IMR-90 (cell line): ENCODE measurements at places on chromosomes 16 and 17. TPM values are rescaled to one million over a fixed set of nuclear protein-coding genes. Genes with fewer than 3 reads are reported as not detected.

TSPAN10 gene
- 1.1 and 1.4 TPM in 2 replicates for total RNA-seq

HSD11B2 gene
- total RNA-seq: not detected in 2 replicates

PIP4K2B gene
- total RNA-seq: 40.0 and 40.8 TPM in 2 replicates

ZG16 gene
- not detected in 2 replicates for total RNA-seq

ITGAD gene
- not detected in 2 replicates for total RNA-seq

SSH2 gene
- total RNA-seq: 9.3 and 10.3 TPM in 2 replicates

CACNG1 gene
- total RNA-seq: not detected in 2 replicates

- no peaks in the 10 kb centered on the region for H3K27me3 ChIP-seq
- no peak overlapping the region for H3K4me3 ChIP-seq
- H3K27ac ChIP-seq: no peak overlapping the region
- H3K36me3 ChIP-seq: no peaks in the 10 kb centered on the region
Measured at GRCh38 chr16:46730126-46730525, 18.0 kb downstream of the MYLK3 start.

GRCh38 chr17:74383141-74383540, 15.8 kb downstream of the GPR142 start:
- H3K4me3 ChIP-seq: no peak overlapping the region
- H3K4me1 ChIP-seq: no peaks in the 10 kb centered on the region
- no peaks in the 10 kb centered on the region for H3K36me3 ChIP-seq

GRCh38 chr16:27245276-27246172, 23.0 kb downstream of the NSMCE1 start:
- no peaks in the 10 kb centered on the region for H3K27me3 ChIP-seq
- no peak overlapping the region for H3K4me3 ChIP-seq
- H3K36me3 ChIP-seq: no peaks in the 10 kb centered on the region
- peak overlapping the region; percentile 94 for H3K27ac ChIP-seq
- DNase-seq: peak; percentile 99
- H3K4me1 ChIP-seq: peaks cover 33% of the 10 kb centered on the region

DNA sequence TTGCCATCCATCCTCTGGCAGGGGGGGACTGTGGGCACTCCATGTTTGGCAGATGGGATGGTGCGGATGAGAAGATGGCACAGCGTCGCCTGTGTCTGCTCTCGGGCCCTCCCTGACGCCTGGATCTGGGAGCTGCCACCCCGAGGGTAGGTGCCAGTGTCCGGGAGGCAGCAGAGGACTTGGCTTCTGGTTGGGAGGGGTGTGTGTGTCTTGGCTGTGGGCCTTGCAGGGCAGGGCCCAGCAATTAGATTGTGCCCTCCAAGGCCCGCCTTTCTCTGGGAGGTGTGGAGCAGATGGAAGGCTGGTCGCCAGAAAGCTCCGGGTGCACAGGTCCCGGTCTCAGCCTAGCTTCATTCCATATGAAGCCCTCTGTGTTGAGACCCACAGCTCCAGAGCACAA, 1.4 kb downstream of the RAP1GAP2 start:
- H3K4me1 ChIP-seq: no peaks in the 10 kb centered on the region
- no peak overlapping the region for H3K27ac ChIP-seq
- no peak overlapping the region for H3K4me3 ChIP-seq
- H3K27me3 ChIP-seq: peaks cover 11% of the 10 kb centered on the region; the same call in 1 of the 2 replicates
- H3K36me3 ChIP-seq: no peaks in the 10 kb centered on the region

DNA sequence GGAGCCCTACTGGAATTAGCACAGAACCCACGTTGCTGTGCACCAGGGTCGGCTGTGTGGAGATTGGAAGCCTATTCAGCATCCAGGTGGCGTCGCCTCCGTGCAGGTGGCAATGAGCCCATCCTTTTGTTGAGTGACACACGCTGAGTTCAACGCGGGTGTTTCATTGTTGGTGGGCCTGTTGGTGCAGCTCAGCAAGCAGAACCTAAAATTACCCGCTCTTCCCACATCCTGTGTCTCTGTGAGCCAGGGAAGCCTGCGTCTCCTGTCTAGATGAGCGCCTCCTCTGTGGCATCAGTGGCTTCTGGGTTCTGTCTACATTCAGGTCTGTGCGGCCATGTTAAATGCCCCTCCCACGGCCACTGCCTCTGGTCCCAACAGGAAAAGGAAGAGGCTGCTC, 14.5 kb downstream of the CD2BP2 start:
- peaks cover 3% of the 10 kb centered on the region; the same call in 1 of the 2 replicates for H3K4me1 ChIP-seq
- H3K27ac ChIP-seq: no peak overlapping the region
- no peak overlapping the region for H3K4me3 ChIP-seq
- H3K36me3 ChIP-seq: no peaks in the 10 kb centered on the region

- H3K4me3 ChIP-seq: peak within 1 kb of the TSS; percentile 69
- H3K27me3 ChIP-seq: no peaks in the 10 kb centered on the region
- peaks cover 43% of the 10 kb centered on the region for H3K36me3 ChIP-seq
Measured at GRCh38 chr17:1709971-1710806, at the start of gene TLCD2. TSS of gene TLCD2 (minus strand) at chr17:1710377. CDS start at chr17:1710242, 135 bp downstream.

DNA sequence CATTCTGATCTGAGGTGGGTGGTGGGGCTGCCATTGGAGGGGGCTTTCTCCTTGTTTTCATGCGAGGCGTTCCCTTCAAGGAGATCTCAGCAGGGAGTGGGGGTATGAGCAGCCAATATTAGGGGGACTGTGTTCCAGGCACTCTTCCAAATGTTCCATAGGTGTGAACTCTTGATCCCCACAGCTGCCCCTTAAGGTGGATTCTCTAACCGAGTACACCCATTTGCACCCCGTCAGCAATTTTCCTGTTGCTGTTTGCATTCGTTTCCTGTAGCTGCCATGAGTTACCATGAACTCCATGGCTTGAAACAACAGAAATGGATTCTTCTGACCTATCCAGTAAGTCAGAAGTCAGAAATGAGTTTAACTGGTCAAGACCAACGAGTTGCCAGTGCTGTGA, 3.7 kb upstream of the PRR15L start:
- H3K4me1 ChIP-seq: peaks cover 5% of the 10 kb centered on the region; the same call in 1 of the 2 replicates
- H3K36me3 ChIP-seq: no peaks in the 10 kb centered on the region
- no peak for DNase-seq
- H3K4me3 ChIP-seq: no peak overlapping the region
- peaks cover 8% of the 10 kb centered on the region for H3K27me3 ChIP-seq

- no peaks in the 10 kb centered on the region for H3K36me3 ChIP-seq
- peak within 1 kb of the TSS; percentile 36 for H3K4me3 ChIP-seq
- no peaks in the 10 kb centered on the region for H3K27me3 ChIP-seq
Measured at GRCh38 chr17:63445954-63446752, at the start of gene CYB561. TSS of gene CYB561 (minus strand) at chr17:63446306. CDS start at chr17:63437547, 8,759 bp downstream.

- DNase-seq: no peak
- H3K4me1 ChIP-seq: peaks cover 40% of the 10 kb centered on the region
- peak overlapping the region; percentile 75 for H3K27ac ChIP-seq
- H3K27me3 ChIP-seq: peaks cover 5% of the 10 kb centered on the region; the same call in 1 of the 2 replicates
- no peaks in the 10 kb centered on the region for H3K36me3 ChIP-seq
- no peak overlapping the region for H3K4me3 ChIP-seq
Measured at GRCh38 chr17:50637829-50638605, 3.3 kb downstream of the ABCC3 start.

DNA sequence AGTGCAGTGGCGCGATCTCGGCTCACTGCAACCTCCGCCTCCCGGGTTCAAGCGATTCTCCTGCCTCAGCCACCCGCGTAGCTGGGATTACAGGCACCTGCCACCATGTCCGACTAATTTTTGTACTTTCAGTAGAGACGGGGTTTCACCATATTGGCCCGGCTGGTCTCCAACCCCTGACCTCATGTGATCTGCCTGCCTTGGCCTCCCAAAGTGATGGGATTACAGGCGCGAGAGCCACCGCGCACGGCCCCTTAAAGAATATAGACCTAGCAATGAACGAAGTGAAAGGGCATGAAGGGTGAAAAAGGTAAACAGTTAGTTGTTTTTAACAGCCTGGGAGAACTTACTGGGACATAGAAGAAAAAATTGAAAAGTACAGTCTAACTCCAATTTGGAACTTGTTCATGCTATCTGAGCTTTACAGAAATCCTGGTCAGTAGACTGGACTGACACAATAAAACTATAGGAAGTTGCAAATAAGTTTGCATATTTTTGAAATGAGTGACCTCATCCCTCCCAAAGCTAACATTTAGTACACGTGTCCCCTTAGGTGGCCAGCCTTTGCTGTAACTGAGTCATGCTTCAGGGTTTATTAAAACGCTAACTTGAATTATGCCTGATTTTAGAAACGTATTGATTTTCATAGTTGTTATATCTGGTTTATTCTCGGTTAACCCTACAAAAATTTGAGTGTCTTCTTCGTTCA, 1.8 kb downstream of the COG1 start:
- H3K4me3 ChIP-seq: no peak overlapping the region
- H3K27ac ChIP-seq: peak overlapping the region; percentile 51; the same call in 1 of the 2 replicates
- H3K4me1 ChIP-seq: peaks cover 5% of the 10 kb centered on the region
- no peaks in the 10 kb centered on the region for H3K27me3 ChIP-seq
- DNase-seq: peak; percentile 90

DNA sequence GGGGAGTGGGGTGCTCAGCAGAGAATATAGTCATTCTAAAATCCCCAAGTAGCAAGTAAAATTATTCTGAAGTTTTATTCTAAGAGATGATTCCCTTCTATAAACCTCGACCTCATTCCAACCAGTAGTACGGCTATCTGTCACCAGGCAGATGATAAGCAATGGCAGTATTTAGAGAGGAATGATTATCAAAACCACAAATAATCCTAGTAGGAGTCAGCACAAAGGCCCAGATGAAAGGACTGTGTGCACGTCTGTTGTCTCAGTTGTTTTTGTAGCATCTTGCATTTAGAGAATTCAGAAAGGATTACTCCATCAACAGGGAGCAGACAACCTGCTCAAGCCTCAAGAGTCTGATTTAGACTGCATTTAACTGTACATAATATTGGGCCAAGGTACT, 21.2 kb downstream of the EZH1 start:
- H3K4me1 ChIP-seq: no peaks in the 10 kb centered on the region
- H3K4me3 ChIP-seq: no peak overlapping the region
- no peak overlapping the region for H3K27ac ChIP-seq
- peaks cover 31% of the 10 kb centered on the region for H3K36me3 ChIP-seq
- H3K27me3 ChIP-seq: no peaks in the 10 kb centered on the region

DNA sequence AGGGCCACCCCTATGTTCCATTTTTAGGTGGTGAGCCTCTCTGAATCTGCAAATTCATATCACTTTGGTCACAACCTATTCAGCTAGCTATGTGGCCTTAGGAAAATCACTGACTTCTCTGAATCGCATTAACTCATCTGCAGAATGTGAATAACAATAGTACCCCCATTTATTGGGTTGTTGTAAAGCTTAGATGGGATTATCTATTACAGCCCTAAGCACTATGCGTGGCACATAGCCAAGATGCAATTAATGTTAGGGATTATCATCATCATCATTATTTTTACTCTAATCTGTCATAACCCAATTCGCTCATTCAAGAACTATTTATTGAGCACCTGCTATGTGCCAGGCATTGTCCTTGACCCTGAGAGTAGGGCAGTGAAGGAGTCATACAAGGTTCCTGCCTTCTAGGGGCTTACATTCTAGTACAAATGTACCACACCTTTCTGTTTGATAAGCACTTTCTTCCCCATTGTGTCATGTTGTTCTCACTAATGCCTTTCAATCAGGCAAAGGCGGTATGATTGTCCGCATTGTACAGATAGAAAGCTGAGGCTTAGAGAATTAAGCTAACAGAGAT, 38.5 kb downstream of the CHD9 start:
- no peak overlapping the region for H3K27ac ChIP-seq
- H3K4me1 ChIP-seq: peaks cover 16% of the 10 kb centered on the region
- H3K4me3 ChIP-seq: no peak overlapping the region
- DNase-seq: no peak
- H3K27me3 ChIP-seq: no peaks in the 10 kb centered on the region
- H3K36me3 ChIP-seq: no peaks in the 10 kb centered on the region
